ENCODE measurements at places on chromosomes 12 and 14.

- DNase-seq: no peak
Measured at GRCh38 chr12:49783917-49784676, 42.7 kb downstream of the TMBIM6 start.

DNA sequence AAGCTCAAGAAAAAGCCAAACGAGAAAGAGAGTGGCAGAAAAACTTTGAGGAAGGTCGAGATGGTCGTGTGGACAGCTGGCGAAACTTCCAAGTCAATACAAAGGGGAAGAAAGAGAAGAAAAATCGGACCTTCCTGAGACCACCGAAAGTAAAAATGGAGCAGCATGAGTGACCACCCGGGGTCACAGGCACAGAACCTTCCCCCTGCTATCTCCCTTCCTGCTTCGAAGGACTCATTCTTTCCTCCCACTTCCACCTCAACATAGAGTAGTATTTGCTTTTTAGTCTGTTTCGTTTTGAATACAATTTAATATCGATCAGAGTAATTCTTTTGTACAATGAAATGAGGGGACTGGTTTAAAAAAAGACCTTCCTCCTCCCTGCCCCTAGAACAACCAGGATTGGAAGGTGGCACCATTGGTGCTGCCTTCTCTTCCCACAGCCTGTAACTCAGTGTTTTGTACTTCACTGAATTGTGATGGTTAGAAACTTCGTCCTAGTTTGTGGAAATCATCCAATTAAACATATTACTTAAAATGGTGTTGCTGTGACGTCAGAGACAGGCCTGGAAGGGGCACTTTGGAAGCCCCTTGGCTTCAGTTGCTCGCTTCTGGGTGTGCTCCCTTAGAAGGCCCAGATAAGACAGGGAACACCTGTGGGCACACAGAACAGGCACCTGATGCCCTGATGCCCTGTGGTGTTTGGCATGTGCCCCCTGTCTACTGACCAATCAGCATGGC is 26.1 kb upstream of the NFKBIA start:
- DNase-seq: no peak

GRCh38 chr12:42679466-42679865 is 89.9 kb upstream of the PRICKLE1 start:
- no peak for DNase-seq

GRCh38 chr14:76313852-76314251 is 62.1 kb upstream of the ESRRB start:
- DNase-seq: no peak

DNA sequence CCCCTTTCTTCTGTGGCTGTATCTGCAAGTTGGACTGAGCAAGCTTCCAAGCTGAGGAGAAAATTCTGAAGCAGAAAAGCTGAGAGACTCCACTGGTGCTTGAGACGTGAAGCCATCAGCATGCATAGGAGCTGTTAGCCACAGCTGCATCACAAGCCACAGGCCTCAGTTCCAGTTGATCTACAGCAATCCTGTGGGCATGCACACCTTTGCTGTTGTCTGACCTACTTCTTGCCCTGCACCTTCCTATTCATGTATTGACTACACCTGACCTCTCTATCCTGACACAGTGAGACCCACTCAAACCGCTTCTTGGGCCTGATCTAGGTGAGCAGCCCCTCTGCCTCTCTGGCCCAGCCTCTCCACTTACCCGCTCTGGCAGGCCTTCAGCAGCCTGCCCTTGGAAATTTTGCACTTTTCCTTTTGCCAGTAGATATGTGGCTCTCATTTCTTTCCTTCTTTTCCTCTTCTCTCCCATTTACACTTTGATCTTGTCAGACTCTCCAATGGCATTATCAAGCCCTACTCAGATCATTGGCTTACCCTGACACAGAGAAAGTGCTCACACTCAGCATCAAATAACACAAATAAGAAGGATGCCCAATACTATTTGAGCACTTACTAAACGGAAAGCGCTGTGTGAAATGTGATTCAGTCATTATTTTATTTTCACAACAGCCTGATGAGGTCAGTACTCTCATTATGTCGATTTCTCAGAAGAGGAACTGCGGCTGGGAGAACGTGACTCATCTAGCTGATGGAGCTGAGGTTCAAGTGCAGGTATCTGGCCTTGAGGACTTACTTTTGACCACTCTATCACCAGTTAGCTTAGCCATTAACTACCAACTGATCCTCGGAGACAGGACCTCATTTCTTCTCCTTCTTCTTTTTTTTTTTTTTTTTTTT is 21.9 kb upstream of the PTGR2 start:
- DNase-seq: no peak

DNA sequence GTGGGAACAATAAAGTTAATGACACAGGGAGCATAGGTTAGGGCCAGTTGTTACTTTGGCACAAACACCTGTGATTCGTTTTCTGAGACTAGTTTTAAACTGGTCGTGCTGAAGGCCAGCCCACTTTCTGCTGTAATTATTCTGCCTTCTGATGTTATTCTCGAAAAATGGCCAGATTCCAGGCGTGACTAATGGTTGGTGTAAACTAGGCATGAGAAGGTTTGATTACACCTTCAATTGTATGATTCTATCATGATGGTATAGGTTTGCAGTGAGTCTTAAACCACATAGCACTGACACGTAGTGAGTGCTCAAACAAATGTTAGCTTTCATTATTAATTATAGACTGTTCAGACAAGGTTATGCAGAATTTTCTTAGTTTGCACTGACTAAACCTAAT is 39.0 kb downstream of the CKB start:
- no peak for DNase-seq

GRCh38 chr12:24770821-24771220 is 178.1 kb downstream of the BCAT1 start:
- no peak for DNase-seq

GRCh38 chr14:68998062-68998461 is 19.0 kb upstream of the ACTN1 start:
- no peak for DNase-seq

DNA sequence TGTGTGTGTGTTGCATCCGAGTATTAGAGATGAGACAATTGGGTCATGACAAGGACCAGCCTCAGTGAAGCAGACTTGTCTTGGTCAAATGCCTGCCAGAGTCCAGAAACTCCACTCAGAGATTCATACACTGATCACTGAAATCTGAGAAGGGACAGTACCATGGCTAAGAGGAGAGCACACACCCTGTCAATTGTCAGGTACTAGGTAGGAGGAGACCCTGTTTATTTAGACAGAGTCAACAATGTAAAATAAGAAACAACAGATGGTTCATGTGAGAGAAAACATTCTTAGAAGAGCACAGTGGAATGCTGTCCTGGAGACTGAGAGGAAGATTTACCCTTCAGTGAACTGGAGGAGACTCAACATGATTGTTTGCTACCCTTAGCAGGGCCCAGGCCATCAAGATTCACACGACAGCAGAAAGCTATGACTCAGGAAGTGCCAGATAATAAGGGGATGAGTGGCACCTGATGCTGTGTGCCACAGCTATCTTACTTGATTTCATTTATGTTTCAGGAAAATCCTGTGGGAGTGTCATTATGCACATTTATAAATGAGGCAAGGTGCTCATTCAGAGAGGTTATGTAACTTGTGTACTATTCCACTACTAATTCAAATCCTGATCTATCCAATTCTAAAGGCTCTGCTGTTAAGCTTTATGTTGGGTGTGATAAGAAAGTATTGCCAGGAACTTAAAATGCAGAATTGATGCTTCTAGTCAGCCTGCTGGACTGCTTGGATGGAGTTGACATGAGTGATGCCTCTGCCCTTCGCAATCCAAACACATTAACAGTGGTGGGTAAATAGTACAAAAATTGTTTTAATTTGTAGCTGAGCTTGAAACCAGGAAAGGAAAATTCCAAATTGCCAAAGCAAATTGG is 136.6 kb upstream of the NEDD1 start:
- no peak for DNase-seq

DNA sequence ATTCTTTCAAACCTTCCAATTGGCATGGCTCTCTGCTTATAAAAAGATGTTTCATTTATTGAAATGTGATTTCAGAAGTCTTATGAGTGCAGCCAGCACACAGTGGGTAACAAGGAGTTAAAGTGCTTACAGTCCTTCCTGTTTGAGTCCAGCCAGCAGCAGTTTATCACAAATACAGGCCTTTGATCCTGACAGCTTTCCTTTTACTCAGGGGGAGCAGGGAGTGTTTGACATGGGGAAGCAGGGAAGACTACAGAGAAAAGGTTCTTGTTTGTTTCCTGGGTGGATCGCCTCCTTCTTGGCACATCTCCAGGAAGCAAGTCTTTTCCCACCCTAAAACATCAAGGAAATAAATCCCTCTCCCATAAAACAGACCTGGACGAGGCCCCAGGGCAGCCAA is 216.1 kb downstream of the MSRB3 start:
- DNase-seq: no peak

GRCh38 chr12:23930599-23930998 is 18.9 kb downstream of the SOX5 start:
- DNase-seq: no peak

- no peak for DNase-seq
Measured at GRCh38 chr14:64501411-64502171, 2.0 kb downstream of the ZBTB25 start.

- DNase-seq: no peak
Measured at GRCh38 chr12:88623777-88624548, 43.7 kb upstream of the KITLG start.

GRCh38 chr12:123142518-123142840 is 8.4 kb downstream of the PITPNM2 start:
- DNase-seq: no peak

DNA sequence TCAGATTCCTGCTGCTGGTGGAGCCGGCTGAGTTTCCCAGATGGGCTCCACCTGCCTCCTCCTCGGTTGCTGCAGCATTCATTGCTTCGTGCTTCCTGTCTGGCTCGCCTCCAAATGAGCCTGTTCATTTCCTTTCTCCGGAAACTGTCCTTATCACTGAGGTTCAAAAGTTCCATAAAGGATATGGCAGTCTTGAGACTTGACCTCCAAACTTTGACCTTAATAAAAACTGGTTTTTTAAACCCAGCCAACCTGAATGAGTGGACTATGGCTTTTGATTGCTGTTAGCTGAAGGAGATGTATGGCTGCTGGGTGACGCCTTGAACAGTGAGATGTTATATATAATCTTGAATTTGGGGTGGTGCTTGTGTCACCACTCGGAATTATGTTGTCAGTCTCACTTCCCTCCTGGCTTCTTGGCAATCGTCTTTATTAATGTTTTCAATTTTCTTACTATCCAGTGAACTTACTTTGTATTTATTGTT is 62.7 kb downstream of the RASSF3 start:
- DNase-seq: no peak

- no peak for DNase-seq
Measured at GRCh38 chr12:9856894-9857293, 12.3 kb downstream of the CLEC2B start.

- no peak for DNase-seq
Measured at GRCh38 chr12:97713270-97713669, 250.7 kb downstream of the RMST start.

GRCh38 chr12:84599539-84599938 is 313.1 kb downstream of the SLC6A15 start:
- DNase-seq: no peak

DNA sequence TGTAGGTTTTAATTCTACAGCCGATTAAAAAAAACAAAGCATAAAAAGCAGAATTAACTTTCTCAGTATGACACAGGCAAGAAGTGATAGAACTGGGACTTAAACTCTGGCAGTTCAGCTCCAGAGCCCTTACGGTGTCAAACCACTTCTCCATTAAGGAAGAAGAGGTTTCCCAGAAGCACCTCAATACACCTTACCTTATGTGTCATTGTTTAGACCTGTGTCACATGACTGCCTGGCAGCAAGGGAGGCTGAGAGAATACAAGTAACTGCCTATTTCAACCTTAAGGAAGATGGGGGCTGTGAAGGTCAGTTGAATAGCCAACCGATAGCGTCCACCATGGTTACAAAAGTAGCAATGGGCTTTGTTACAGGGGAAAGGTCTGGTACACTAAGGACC is 54.6 kb upstream of the ARHGAP5 start:
- DNase-seq: no peak

DNA sequence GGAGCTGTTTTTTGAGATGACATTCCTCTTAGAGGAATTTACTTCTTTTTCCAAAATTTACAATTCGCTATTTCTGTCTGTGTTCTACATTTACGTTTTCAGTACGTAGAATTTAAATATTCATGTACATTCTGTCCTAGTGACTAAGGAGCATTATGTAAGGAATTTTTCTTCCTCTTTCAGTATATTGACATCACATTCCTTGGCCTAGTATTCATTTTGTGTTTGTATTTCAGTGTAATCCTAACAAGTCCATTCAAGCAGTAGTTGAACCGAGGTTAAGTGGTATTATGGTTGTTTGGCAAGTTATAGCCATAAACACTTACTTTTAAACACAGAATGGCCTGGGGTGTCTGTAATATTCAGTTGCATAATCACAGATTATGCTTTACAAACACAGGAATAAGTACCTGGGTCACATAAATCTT is 465.2 kb downstream of the PCNX1 start:
- no peak for DNase-seq

Data from left renal pelvis (tissue), 4 donors.